ENCODE measurements at places on chromosomes 5 and 9.

GRCh38 chr5:88235346-88235745, 33.3 kb downstream of the TMEM161B start:
- no peak for DNase-seq

GRCh38 chr5:175798626-175799025, 72.8 kb upstream of the CPLX2 start:
- no peak for DNase-seq

GRCh38 chr9:85522459-85523092, 219.2 kb downstream of the AGTPBP1 start:
- DNase-seq = no peak

GRCh38 chr9:95572381-95573151, 55.8 kb upstream of the PTCH1 start:
- no peak for DNase-seq

- no peak for DNase-seq
Observed at GRCh38 chr9:134100040-134100439, 32.2 kb upstream of the BRD3 start.

- no peak for DNase-seq
Observed at GRCh38 chr9:134556531-134557068, 85.0 kb upstream of the COL5A1 start.

DNA sequence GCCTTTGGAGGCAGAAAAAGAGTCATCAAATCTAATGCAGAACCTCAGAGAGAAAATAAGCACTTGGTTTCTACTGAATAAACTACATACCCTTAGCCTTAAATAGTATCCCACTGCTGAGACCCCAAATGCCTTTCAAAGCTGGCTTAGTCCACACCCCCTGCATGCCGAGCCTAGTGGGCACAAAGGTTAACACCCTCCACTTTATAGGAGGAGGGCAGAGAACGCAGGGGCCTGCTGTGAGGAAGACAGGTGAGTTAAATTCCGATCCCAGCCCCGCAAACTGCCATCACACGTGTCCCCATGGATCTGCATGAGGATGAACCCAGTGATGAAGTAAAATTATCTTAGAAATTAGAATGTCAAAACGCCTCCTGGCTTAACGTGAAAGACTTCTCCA, 19.5 kb upstream of the HSD17B3 start:
- DNase-seq = no peak

- no peak for DNase-seq
Observed at GRCh38 chr5:42767491-42768105, 11.0 kb downstream of the CCDC152 start.

GRCh38 chr5:8034852-8035251, 165.9 kb downstream of the MTRR start:
- DNase-seq = no peak

GRCh38 chr5:71893451-71893850, 174.4 kb downstream of the CARTPT start:
- no peak for DNase-seq

- no peak for DNase-seq
Observed at GRCh38 chr9:5587024-5587423, 41.9 kb upstream of the RIC1 start.

DNA sequence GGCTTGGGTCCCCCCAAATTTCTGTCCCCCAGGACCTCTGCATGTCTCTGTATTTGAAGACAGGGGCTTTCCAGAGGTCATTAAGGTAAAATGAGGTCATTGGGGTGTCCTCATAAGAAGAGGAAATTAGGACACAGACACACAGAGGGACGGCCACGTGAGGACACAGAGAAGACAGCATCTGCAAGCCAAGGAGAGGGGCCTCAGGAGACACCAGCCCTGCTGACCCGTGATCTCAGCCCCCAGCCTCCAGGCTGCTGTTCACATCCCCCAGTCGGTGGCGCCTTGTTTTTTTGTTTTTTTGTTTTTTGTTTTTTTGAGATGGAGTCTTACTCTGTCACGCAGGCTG, 1.2 kb upstream of the CCDC183 start:
- DNase-seq = no peak

DNA sequence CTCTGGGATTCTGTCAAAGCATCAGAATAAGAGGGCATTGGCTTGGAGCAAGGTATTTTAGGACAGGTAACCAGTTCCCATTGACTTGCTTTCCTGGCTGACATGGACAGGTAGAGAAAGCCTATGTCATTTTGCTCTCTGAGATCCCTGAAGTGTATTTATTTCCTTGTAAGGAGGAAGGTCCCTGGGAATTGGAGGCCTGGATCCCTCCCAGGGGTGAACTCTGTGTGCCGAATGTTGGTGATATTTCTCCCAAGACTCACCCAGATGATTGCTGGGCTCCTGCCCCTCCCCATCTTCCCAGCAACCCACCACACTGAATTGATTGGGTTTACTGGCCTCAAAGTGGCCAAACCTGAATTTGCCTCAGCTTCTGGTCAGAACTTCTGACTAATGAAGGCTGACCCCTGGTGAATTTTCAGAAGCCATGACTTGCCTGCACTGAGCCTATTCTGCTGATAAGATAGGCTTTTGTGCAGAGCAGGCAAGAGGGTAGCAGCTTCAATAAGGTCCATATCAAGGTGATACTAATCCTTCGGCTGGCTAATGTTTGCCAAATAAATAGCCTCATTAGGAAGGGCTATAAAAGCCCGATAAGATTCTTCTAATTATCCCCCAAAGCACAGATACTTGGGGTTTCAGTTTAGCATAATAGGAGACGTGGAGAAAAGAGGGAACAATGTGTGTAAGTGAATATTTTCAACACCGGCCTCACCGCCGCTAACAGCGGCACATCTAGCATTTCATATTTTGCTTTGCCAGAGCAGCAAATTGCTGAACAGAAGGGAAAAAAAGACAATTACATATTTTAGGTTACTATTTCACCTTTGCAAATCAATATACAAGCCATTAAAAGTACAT, 152.9 kb upstream of the PITX1 start:
- no peak for DNase-seq

DNA sequence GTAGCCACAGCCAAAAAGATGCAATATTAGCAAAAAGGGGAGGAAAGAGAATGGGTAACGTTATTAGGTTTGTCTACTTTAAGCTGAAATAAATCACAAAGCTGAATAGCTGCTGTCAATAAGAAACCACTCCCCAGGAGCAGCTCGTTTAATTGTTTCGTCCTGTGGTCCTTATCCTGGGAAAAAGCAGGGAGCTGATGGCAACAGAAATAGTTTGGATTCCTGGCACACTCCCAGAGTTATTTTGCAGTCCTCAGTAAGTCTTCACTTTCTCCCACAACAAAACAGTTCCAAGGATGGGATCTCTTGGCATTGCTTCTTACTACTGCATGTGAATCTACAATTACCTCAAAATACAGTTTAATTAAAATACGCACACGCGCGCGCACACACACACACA, 28.8 kb downstream of the FRMD3 start:
- DNase-seq = no peak

- DNase-seq = no peak
Observed at GRCh38 chr5:68683632-68684036, 410.2 kb upstream of the SLC30A5 start.
